ENCODE measurements at places on chromosomes 13 and 19. TPM values are rescaled to one million over a fixed set of nuclear protein-coding genes. Genes with fewer than 3 reads are reported as not detected.

DNA sequence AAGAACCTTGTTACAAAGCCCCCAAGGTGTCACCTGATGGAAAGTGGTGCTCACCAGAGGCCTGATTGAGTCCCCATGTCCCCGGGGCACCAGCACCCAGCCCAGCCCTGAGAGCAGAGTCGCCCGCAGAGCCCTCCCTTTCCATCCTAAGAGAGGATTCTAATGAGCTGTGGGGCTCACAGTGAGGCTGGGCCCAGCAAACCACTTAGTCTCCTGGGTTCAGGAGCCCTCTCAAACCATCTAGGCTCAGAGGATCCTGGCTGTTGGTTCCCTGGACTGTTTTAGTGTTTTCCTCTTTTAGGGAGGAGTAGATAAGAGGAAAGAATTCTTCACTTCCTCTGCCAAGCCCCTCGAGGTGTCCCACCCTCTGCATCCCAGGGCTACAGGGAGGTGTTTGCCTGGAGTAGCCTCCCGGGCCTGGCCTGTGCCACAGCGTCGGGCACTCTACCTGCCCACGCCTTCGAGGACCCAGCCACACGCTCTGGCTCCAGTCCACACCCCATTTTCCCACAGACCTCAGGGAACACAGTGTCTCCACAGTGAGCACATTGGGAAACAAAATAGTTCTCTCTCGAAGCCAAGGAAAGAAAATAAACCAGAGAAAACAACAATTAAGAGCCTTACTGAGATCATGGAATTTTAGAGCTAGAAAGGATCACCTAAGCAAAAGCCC lies 34.4 kb downstream of the DHRS12 start:
- no peak for DNase-seq

DNA sequence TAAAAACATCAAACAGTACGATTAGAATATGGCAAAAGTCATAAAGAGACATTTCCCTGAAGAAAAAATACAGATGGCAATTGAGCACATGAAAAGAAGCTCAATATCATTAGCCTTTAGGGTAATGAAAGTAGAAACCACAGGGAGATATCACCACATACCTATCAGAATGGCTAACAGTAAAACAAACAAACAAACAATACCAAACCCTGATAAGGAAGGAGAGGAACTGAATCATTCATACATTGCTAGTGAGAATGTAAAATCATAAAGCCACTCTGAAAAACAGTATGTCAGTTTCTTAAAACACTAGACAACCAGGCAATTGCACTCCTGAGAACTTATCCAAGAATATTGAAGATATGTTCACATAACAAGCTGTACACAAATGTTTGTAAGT lies 1342.5 kb upstream of the SLC10A2 start:
- DNase-seq, result no peak

GRCh38 chr19:55365964-55366363 lies 2.9 kb upstream of the GARIN5B start:
- DNase-seq, result no peak

DNA sequence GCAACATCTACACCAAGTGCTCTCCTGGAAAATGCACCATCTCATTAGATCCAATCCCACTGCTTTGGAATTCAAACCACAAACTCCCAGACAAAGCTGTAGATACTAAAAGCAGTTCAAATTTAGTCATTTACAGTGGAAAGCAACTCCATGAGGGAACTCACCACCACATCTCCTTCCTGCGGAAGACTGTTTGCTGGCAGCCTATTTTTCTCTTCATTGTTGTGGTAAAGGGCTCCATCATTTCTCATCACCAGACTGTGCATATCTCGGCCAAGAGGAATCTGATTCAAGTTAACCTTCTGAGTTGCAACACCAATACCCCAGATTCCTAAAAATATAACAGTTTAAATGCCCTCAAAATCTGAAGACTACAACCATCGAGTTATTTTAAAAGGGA lies 8.4 kb downstream of the SPRYD7 start:
- no peak for DNase-seq

DNA sequence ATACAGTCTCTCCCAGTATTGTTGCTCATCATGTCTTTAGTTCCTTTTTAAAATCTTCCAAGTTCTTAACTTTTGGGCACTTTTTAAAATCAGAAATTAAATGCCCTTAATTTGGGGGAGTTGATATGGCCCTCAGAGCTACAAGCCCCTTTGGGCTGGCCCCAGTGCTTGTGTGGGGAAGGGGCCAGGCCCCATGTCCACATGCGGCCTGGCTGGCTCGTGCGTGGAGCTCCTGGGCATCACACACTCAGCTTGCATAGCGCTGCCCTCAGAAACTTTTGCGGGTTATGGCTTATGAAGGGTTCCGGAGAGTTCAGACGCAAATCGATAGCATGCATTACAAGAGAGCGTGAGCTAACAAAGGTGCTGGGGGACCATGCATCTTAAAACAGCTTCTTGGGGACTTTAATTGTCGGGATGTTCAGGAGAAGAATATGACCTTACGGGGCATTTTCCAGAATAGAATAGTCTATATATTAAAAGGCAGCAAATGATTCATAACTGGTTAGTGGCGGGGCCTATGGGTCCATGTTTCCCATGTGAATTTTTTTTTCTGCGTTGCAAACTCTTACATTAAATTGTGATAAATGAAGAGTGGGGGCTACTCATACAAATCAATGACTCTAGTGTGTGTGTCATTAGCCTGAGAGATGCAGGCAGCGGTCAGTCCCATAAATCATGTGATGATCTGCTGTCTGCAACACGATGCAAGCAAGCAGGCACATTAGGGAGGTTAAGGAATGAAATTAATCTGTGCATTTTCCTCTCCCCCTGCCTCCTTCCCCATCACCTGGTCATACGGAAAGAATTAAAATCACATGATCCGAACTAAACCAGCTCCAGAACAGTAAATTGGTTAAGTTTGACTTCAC lies 185.8 kb upstream of the TSHZ3 start:
- no peak for DNase-seq

DNA sequence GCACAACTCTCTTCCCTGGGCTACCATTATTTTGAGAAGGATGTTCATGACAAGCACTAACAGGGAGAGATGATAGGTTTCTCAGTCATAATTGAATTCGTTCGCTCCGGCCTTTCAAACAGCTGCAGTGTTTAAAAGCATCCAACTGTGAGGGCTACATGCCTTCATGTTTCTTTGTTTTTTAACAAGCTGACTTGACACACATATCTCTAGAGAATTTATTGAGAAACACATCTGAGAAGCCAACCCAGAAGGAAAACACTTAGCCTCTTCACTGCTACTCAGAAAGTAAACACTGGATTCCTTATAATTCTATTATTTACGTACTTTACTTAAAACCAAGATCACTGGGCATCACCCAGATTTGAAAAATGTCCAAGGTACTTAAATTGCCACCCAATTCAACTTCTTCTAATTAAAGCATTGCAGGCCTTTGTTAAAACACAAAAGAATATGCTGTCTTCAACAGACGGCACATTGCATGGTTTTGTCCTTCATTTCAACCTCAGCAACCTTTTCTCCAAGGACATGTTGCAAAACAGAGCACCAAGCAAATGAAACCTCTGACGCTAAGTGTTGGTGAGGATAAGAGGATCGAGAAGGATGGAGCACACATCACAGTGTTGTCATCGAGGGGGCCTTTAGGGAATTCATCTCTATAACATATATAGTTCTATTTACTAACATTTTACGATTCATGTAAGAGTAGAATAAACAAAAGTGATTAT lies 75.8 kb downstream of the TBC1D4 start:
- no peak for DNase-seq

The EMC10 gene
- total RNA-seq, result 144 TPM

The ZNF99 gene
- total RNA-seq, result 0.04 TPM
